ENCODE measurements at places on chromosomes 1 and 21.

- no peak for DNase-seq
Observed at GRCh38 chr1:27033043-27033746, 20.5 kb upstream of the TENT5B start.

GRCh38 chr1:94668528-94668927 lies 127.0 kb upstream of the F3 start:
- DNase-seq: no peak

- no peak for DNase-seq
Observed at GRCh38 chr1:168623831-168624230, 47.4 kb downstream of the XCL1 start.

GRCh38 chr21:35792569-35793305 lies 267.6 kb downstream of the SETD4 start:
- no peak for DNase-seq

- peak; percentile 35 for DNase-seq
Observed at GRCh38 chr1:197774466-197775281, 606 bp downstream of the DENND1B start.
